ENCODE measurements at places on chromosomes 13 and 19.

- DNase-seq, result no peak
These were observed 7.0 kb downstream of the NCLN start for GRCh38 chr19:3192684-3193083.

DNA sequence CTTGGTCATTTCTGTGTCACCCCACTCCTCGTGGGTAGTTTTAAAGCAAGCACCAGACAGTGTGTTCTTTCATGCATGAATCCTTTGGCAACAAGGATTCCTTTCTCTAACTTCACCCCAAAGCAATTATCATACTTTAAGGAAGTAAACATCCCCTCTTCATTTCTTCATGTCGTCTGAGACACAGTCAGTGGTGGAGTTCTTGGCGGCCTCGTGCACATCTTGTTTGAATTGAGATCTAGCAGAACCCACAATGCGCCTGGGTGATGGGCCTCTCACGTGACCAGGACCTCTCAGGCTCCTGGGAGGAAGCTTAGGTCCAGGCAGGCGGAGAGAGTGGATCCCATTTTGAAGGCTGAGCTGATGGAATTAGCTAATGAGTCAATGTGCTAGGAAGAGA lies 2.6 kb downstream of the ACSBG2 start:
- DNase-seq, result no peak

- DNase-seq, result peak; percentile 33
These were observed 528.3 kb upstream of the ATXN8OS start for GRCh38 chr13:69579351-69579750.

- no peak for DNase-seq
These were observed 30.0 kb upstream of the MBNL2 start for GRCh38 chr13:97192166-97192565.

Measured in hematopoietic multipotent progenitor cell treated with erythropoietin and hydrocortisone succinate and interleukin-3 and kit ligand, for 4 days (in vitro differentiated cells).